ENCODE measurements at places on chromosomes 1 and 21. TPM values are rescaled to one million over a fixed set of nuclear protein-coding genes. Genes with fewer than 3 reads are reported as not detected.

The UTS2 gene
- not detected for total RNA-seq

The SLC16A4 gene
- total RNA-seq: 0.44 TPM

The GSTM1 gene
- 94.2 TPM for total RNA-seq

The TSTD1 gene
- 49.7 TPM for total RNA-seq

The AVPR1B gene
- not detected for total RNA-seq

The ETNK2 gene
- total RNA-seq: not detected

The SNX7 gene
- not detected for total RNA-seq

The PI4KB gene
- total RNA-seq: 57.1 TPM

The DTL gene
- total RNA-seq: 90.4 TPM

The LRRC53 gene
- not detected for total RNA-seq

The RIPPLY3 gene
- 0.26 TPM for total RNA-seq

The MRPS14 gene
- 28.9 TPM for total RNA-seq

The RHEX gene
- total RNA-seq: not detected

The SUSD4 gene
- total RNA-seq: not detected

The PPM1J gene
- total RNA-seq: 1.4 TPM

The F5 gene
- 51.3 TPM for total RNA-seq

The ARHGEF16 gene
- total RNA-seq: not detected

The OR2M3 gene
- total RNA-seq: not detected

The PTPN22 gene
- 64.1 TPM for total RNA-seq

The XCL1 gene
- 14.6 TPM for total RNA-seq

The REN gene
- total RNA-seq: not detected

The LRRC3 gene
- 2.4 TPM for total RNA-seq

The LHX8 gene
- total RNA-seq: not detected

The SERPINC1 gene
- not detected for total RNA-seq

The RGSL1 gene
- not detected for total RNA-seq
